Stimulated activated CD4-positive, alpha-beta T cell treated with anti-CD3 and anti-CD28 coated beads, Interleukin-2, amount 100 ng/mL, for 48 hours (primary cell): ENCODE measurements at places on chromosomes 6 and 20.
A peak's percentile ranks its signal among the peaks of the same experiment; 100 is the strongest.

GRCh38 chr20:19880256-19881079, 122.4 kb downstream of the RIN2 start:
- DNase-seq, result no peak

GRCh38 chr6:155036907-155037306, 41.8 kb downstream of the TIAM2 start:
- no peak for DNase-seq

DNA sequence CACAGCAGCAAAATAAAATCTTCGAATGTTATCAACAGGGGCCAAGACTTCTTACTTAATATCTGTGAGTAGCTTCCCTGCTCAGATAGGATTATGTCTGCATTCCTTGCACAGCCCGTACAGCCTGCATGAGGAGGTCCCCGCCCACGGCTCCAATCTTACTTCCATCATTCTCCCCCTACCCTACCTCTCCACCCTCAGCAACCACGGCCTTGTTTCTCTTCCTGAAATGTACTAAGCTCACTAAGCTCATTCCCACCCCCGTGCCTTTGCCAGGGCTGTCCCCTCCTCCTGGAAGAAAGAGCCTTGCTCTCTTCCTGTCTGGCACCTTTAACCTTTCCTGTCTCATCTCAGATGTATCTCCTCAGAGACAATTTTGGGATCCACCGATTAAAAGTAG, 120.4 kb downstream of the BCAS1 start:
- no peak for DNase-seq

DNA sequence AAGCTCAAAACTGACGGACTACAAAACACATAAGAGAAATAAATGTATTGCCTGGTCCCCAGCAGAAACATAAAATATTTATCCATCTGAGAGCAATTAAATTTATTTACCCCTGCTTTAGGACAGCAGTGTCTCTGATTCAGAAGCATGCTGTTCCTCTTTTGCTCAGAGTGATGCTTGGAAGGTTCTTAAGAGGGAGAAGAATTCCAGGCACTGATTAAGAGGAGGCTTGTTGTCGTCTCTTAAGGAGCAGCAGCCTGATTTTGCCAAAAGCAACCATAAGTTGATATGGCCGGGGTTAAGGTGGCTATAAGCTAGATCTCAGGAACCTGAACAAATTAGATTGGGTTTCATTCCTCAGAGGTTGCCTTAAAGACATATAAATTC, 25.8 kb downstream of the CAP2 start:
- no peak for DNase-seq

- DNase-seq, result no peak
These were observed 23.6 kb downstream of the SLC35D3 start for GRCh38 chr6:136945711-136946121.

GRCh38 chr20:18879262-18879661, 65.7 kb downstream of the SCP2D1 start:
- DNase-seq, result no peak

DNA sequence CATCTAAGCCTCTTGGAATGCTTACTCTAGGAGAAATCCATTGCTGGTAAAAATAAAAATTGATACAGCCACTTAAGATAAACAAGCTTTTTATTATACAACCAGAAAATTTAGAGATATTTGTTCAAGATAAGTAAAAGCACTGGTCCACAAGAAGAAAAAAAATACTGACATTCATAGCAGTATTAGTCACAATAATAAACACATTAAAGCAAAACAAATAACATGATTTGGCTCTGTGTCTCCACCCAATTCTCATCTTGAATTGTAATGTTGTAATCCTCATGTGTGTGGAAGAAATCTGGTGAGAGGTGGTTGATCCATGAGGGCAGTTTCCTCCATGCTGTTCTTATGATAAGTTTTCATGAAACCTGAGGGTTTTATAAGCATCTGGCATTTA, 1093.5 kb upstream of the ADGRB3 start:
- no peak for DNase-seq

DNA sequence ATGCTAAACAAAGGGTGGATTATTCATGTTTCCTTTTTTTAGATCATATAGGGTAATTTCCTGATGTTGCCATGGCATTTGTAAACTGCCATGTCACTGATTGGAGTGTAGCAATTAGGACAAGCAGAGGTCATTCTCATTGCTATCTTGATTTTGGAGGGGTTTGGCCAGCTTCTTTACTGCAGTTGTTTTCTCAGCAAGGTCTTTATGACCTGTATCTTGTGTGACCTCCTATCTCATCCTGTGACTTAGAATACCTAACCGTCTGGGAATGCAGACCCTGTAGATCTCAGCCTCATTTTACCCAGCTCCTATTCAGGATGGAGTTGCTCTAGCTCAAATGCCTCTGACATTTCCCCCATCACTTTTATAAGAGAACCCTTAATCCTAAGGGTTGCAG, 53.6 kb downstream of the CDS2 start:
- DNase-seq, result no peak

DNA sequence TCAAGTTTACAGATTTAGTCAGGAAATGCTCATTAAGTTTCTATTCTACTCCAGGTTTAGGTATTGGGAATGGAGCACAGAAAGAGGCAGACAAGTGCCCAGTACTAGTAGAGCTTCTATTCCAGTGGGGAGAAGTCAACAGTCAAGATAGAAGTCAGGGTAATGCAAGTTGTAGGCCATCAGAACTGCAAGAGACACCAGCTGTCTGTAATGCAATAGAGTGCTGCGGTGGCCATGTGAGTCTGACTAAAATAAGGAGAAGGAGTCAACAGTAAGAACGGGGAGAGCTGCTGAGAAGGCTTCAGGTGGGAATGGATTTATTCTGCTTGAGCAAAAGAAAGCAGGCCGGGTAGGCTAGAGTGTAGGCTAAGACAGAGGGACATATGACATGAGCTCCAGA, 515.0 kb downstream of the QKI start:
- DNase-seq, result no peak

DNA sequence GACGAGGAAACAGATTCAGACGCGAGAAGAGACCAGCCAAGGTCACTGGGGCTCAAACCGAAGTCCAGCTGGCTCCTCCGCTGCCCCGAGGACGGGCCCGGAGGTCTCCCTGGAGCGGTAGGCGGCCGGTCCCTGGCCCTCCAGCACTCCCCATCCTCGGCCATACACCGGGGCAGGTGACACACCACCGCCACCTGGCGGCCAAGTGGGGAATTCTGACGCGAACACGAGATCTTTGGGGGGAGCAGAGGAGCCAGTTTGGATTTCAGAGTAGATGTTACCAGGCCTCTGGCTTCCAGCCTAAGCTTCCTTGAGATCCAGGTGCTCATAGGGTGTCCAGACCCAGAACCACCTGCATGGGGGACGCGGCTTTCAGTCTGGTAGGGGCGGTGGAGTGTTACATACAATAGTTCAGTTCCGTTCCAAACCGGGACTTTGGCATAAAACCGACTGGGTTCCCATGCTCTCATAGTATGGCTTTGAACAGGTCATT, 16.1 kb downstream of the BPIFB1 start:
- DNase-seq, result peak; percentile 77

GRCh38 chr20:15616626-15617025, 956.6 kb downstream of the KIF16B start:
- no peak for DNase-seq

DNA sequence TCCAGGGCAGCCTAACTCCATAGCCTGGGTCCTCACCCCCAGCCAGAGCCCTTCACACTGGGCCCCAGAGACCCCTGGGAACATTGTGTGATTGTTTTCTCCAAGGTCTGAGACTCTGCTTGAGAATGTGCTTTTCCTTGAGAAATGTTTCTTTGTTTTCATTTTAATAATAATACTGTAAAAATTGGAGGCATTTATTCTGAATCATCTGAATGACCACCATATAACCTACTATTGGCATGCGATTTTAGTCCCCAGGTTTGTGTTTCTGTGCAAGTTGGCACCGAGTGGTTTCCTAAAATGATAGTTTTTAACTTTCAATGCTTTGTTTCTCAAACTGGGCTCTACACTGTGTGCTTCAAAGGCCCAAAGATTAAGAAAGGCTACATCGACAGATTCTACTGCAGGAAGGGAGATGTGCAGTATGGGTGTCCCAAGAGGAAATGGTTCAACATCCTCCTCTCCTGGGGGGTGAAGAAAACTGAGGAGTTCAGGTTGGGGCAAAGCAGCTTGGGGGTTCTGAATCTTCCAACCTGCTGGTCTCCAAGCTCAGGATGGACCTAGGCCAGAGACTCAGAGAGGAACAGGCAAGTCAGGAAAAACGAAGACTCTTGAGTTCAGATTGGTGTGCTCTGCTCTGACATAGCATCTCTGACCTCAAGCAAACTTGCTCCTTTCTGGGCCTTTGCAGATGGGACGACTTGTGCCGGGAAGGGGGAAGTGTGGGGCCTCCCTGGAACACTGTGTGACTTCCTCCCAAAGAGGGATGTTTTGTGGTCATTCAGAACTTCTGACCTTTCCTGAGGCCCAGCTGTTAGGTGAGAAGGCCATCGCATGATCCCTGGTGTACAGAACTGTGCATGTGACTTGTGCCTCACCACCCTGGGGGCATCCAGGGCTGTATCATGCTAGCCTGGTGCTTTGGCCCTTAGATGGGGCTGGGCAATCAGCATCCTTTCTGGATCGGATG, 31.0 kb downstream of the DAAM2 start:
- no peak for DNase-seq

GRCh38 chr6:169763308-169763707, 11.9 kb downstream of the ERMARD start:
- DNase-seq, result no peak

GRCh38 chr6:68235326-68235784, 399.7 kb upstream of the ADGRB3 start:
- DNase-seq, result no peak

DNA sequence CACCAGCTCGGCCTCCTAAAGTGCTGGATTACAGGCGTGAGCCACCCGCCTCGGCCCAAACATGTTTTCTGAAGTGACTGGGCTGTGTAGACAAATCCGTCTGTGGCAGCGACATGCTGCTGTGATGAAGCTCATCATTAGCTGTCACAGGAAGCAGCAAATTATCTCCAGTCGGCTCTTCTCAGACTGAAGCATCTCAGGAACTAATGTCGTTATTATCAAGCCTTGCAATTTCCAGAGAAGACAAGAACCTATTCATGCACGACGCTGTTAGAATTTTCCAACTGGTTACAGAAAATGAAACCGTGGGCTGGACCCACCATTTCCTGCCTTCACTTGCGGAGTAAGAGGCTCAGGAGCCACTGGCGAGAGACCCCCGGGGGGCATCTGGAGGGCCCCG, 17.1 kb upstream of the NTSR1 start:
- DNase-seq, result no peak

- peak; percentile 17 for DNase-seq
These were observed 650 bp downstream of the DCBLD1 start for GRCh38 chr6:117483004-117483644.

DNA sequence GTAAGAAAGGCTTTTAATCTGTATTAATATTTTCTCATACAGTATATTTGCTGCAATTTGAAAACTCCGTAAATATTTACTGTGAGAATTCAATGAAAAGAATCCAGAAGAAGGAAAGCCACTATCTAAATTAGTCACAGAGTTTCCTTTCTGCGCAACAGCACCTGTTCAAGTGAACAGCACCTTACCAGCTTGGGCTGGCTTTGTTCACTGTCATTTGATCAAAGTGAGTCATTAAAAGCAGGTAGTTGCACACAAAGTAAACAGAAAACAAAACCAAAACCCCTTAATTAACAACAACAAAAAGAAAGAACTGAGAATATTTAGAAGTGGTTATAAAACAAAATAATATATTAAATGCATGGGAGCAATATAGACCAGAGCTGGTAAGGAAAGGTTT, 12.8 kb downstream of the SMLR1 start:
- no peak for DNase-seq

DNA sequence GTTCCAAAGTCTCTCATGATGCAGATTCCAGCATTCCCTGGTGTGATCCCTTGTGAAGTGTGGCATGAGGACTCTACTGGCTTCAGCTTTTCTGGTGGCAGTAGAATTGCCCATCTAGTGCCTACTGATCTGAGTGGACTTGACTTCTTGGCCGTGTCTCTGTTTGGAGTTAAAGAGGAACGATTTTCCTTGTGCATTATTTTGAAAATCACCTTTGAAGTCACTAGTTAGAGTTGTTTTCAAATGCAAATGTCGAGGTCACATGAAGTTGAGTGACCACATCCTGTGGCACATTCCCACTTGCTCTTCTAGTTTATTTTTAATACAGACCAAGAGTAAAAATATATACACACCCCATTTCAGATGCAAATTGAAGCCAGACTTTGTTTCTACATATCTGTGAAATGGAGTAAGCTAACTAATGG, 270.7 kb upstream of the TAB2 start:
- DNase-seq, result no peak

- DNase-seq, result no peak
These were observed 114.3 kb upstream of the DST start for GRCh38 chr6:56756791-56757587.

- no peak for DNase-seq
These were observed 142.1 kb upstream of the PDE10A start for GRCh38 chr6:165805067-165805555.

DNA sequence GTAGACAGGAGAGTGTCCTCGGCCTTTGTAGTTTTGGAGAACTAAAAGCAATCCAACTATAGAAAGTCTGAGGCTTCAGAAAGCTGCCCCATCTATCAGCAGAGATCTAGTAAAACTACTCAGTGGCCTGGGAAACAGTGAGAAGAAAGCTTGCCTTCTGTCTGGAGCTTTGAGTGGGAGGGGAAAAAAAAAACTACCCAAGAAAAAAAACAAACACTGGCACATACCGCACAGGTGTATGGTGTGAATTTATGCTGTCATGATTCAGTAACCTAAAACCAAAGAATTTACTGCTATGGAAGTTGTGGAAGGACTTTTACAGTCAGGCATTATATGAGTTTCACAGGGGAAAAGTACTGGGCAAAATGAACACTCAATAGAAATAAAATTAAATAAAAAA, 280.5 kb downstream of the ADGRB3 start:
- DNase-seq, result no peak

DNA sequence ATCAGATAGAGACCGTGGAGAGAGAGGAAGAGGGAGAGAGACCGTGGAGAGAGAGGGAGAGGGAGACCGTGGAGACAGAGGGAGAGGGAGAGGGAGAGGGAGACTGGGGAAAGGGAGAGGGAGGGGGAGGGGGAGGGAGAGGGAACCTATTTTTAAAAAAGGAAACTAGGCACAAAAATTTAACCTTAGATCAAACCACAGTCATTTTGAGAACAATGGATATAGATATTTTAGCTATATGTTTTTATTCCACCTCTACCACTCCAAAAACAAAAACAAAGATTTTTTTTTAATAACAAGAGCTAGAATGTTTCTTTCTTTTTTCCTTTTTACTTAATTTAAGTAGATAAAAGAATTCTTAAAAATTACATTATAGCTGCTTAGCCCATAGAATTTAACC, 65.1 kb upstream of the SCGN start:
- no peak for DNase-seq

DNA sequence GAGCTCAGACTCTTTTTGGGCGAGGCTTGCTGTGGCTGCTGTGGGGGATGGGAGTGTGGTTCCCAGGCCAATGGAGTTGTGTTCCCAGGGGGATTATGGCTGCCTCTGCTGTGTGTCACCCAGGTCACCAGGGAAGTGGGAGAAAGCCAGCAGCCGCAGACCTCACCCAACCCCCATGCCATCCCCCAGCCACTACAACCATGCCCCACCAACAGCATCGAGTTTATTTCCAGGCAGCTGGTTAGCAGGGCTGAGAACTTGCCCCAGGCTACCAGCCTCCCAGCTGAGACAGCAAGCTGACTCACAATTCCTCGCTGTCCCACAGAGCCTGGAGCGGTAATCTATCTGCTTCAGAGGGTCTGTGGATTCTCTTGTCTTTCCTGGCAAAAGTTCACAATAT, 331.7 kb downstream of the FRK start:
- no peak for DNase-seq

- DNase-seq, result no peak
These were observed 27.0 kb upstream of the ETV7 start for GRCh38 chr6:36414481-36414880.

- no peak for DNase-seq
These were observed 118.0 kb downstream of the OPRM1 start for GRCh38 chr6:154157082-154157481.
